ENCODE measurements at places on chromosomes 11 and 22.

DNA sequence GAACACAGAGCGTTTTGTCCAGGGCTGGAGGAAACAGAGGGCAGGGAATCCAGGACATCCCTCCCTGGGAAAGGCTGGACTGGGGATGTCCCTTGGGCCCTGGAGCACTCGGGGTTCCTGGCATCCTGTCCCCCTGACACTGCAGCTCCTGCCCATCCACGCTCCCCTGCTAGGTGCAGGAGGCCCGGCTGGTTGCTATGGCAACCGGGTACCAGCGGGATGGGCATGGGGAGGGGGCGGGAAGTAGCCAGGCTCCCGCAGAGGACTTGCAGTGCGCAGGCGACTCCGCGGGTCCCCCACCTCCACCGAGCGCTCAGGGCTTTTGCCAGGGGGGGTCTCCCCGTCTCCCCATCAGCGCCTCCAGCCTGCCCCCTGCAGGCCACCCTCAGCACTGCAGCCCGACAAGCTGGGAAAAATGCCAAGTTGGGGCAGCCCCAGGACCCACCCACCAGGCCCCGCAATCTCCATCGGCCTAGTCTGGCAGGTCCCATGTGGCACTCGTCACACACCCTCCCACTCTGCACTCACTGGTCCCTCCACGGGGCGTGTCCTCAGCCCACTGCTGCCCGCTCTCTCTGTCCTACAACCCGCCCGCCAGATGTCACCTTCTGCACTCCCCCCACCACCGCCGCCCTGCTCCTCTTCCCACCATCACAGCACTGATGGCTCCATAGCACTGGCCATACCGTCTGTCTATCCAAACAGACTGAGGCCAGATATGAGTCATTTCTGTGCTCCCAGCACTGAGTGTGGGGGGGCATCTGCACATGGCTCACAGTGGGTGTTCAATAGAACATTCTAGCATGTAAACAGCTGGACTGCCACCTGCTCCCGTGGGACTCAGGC lies 31.5 kb downstream of the KIAA0930 start:
- DNase-seq: no peak

GRCh38 chr22:47452184-47452583 lies 689.7 kb downstream of the TBC1D22A start:
- DNase-seq: no peak

DNA sequence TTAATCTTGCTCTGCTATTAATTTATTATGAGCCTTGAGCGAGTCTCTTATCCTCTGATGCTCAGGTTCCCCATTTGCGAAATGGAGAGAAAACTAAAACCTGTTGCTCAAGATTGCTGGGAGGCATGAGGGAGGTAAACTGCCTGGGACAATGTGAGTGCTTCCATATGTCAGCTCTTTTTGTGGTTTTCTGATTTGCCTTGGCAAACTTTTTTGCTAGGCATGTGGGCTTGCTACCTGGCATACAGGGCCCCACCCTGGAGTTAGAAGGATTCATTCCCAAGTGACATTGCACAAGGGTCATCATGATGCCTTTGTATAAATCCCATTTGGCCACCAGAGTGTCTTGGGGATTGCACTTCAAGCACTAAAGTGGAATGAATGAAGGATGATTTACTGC lies 22.4 kb downstream of the TSPAN18 start:
- no peak for DNase-seq

DNA sequence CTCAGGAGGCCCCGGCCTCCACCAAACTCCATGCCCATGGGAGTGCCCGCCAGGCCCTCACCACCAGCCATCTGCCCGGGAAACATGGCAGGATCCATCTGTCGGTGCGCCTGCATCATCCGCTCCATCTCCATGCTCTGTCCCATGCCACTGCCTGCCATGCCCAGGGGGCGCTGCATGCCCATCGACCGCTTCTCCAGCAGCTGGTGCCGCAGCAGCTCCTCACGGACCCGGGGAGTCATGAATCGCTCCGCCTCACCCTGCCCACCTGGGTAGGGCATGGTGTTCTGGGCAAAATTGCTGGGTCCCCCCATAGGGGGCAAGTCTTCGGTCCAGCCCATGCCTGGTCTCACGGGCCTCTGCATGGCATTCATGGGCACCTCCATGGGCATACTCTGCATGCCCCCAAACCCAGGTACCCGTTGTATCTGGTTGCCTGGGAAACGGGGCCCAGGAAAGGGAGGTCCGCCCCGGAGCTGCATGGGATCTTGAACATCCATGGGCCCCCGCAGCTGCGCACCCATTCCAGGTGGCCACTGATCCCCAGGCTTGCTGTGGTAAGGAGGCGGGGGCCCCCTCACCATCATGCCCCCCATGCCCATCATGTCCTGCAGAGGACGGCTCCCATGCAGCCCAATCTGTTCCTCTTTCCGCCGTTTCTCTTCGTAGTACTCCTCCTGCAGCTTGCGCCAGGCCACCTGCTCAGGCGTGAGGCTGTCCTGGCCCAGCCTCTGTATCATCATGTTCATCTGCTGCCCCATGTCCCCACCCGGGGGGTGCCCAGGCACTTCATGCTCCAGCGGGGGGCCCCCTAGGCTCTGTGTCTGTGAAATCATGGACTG lies 18.0 kb downstream of the CXCR5 start:
- DNase-seq: no peak

GRCh38 chr11:123261345-123262106 lies 66.5 kb upstream of the CLMP start:
- DNase-seq: no peak

DNA sequence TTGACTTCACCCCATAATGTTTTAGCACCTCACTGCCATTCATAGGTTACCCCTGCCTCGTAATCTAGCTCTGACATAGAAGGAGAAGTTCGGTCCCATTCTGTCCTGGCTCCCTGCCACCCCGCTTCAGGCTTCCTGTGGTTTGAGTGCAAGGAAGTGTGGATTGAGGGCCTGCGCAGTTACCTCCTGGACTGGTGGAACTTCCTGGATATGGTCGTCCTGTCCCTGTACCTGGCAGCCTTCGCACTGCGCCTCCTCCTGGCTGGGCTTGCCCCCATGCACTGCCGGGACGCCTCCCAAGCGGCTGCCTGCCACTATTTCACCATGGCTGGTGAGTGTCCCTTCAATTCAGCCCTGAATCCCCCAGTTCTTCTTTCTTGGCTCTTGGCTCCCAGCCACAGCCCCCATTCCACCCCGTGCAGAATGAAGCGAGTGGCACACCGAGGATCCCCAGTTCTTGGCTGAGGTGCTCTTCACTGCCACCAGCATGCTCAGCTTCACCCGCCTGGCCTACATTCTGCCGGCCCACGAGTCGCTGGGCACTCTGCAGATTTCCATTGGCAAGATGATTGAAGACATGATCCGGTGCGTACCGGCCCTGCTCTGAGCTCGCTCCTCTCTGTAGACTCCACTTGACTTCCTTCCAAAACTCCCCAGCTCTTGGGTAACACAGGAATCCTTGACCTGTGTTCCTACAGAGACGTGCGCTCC lies 15.4 kb downstream of the ART5 start:
- DNase-seq: no peak

Measured in epithelial cell of proximal tubule (primary cell).